ENCODE measurements at places on chromosomes 11 and 22. TPM values are rescaled to one million over a fixed set of nuclear protein-coding genes. Genes with fewer than 3 reads are reported as not detected.

DNA sequence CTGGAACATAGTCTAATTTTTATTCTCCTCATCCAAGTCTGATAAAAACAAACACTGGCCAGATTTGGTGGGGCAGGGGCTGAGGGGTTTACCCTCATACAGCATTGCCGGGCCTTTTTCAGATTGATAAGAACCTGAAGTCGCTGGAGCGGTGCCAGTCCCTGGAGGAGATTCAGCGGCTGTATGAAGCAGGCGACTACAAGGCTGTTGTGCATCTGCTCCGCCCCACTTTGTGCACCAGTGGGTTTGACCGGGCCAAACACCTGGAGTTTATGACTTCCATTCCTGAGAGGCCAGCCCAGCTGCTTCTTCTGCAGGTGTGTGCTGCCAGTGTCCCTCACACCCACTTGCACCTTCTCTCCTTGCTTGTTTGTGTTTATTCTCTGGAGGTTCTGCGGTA, 55.8 kb downstream of the CABIN1 start:
- no peak for DNase-seq

DNA sequence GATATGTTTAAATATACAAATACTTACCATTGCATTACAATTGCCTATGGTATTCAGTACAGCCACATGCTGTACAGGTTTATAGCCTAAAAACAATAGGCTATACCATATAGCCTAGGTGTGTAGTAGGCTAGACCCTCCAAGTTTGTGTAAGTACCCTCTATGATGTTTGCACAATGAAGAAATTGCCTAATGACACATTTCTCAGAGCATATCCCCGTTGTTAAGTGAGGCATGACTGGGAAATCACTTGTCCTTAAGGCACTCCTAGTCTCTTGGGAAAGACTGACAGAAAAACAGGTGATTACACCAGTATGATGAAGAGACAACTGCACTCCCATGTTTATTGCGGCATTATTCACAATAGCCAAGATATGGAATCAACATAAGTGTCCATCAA, 187.2 kb downstream of the SPON1 start:
- no peak for DNase-seq

- peak; percentile 92 for DNase-seq
Measured at GRCh38 chr11:73308961-73309919, 1.2 kb downstream of the ARHGEF17 start.

GRCh38 chr11:95584180-95584579, 205.4 kb downstream of the FAM76B start:
- no peak for DNase-seq

DNA sequence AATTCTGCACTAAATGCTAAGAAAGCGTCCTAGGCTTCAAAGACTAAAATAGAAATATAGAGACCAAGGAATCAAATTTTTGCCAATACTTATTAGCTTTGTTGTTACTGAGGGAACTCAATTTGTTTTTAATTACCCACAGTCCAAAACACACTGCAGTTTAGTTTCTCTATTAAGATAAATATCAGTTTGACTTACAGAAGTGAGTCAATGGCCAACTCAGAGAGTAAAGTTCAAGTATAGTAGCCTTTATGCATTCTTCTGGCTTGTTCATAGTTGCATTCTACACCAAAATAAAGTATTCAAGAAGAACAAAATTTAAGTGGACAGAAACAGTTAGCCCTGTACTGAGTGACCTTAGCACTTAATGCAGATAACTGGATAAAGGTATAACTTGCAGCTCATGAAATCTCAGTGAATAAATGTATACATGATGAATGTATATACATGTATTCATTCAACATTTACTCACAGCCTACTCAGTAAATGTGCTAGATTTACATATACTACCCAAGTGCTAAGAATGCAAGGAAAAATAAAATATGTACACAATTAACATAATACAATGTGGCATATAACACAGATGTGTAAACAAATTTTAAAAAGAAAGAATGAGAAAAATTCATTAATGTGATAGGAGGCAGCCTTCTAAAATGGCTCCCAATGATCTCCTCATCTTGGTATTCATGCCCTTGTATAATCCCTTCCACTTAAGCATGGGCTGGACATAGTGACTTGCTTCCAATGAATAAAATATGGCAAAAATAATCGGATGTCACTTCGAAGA, 9.7 kb upstream of the RNF141 start:
- DNase-seq: no peak

DNA sequence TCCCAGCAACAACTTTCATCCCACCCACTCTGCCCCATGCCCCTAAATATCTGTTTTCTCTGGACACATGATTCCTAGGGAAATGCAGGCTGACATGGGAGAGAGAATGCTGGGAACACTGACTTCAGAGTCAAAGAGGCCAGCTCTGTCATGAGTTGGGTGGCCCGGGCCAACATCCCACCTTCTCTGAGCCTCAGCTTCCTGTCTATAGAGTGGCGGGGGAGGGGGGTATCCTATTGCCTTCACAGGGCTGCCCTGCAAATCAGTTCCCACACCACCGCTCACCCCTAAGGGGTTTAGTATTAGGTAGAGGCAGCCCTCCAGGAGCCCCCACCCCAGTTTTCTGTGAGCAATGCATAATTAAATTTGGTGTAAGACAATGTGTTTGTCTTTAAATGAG, 175.0 kb upstream of the NCAM1 start:
- no peak for DNase-seq

GRCh38 chr11:7278314-7278917, 26.7 kb downstream of the SYT9 start:
- DNase-seq: no peak

DNA sequence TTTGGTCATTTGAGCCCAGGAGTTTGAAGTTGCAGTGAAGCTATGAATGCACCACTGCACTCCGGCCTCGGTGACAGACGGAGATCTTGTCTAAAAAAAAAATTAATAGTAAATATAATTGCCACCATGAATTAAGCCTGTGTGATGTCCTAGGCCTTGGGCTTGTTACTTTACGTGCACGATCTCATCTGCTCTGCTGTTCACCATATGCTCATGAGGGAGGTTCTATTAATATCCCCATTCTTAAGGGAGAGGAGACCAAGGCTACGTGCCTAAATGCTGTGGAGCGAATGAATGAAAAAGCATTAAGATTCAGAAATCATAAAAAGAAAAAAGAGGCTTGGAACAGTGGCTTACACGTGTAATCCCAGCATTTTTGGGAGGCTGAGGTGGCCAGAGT, 2.6 kb upstream of the ATG2A start:
- no peak for DNase-seq

DNA sequence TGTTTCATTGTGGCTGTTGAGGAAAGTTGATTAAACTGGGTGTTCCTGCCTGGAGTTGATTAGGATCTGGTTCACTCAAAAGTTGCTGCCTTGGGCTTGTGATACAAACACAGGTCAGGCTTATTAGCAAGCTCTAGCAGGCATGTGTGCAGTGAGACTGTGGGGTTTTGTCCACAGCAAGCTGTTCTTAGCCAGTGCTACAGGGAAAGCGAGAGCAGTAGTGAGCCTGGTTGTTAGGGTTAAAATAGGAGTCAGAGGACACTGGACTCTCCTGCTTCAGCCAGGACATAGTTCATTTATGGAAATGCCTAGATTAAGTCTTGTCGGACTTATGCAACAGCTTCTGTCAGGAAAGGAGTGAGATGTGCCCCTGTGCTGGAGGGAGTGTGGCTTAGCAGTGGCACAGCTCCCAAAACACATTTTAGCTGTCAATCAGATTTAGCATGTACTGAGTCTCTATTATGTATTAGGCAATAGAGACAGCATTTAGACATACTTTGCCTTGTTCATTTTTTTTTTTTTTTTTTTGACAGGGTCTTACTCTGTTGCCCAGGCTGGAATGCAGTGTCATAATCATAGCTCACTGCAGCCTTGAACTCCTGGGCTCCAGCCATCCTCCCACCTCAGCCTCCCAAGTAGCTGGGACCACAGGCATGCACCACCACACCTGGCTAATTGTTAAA, 8.7 kb downstream of the SNRPD3 start:
- DNase-seq: no peak

DNA sequence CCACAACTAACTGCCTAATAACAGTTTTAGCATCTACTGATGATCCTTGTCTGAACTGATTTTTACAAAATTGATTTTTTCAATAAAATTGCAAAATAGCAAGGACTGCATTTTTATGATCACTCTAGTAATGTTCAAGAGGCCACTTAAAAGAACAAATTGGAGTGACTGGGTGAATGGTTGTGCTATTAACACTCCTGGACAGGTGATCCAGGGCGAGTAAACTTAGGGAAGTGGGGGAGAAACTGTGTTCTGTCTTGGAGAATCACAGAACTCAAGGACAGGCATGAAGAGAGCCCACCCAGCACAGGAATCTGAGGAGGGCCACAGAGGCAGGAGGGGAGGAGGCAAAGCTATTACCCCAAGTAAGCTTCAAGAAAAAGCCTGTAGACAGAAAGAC, 75.8 kb downstream of the SGSM3 start:
- DNase-seq: no peak

Gene SMTNL1
- total RNA-seq: not detected

Gene TMPRSS6
- not detected for total RNA-seq

Gene CRYBB2
- total RNA-seq: not detected

Gene TREH
- total RNA-seq: not detected

Gene MRPL11
- total RNA-seq: 53.8 TPM

Gene CACNA1I
- total RNA-seq: 0.05 TPM
